Mesothelial cell of epicardium (in vitro differentiated cells): ENCODE measurements at places on chromosomes 16 and 17. TPM values are rescaled to one million over a fixed set of nuclear protein-coding genes. Genes with fewer than 3 reads are reported as not detected.

TM4SF5 gene
- total RNA-seq, result not detected in 3 replicates

KRTAP4-4 gene
- total RNA-seq, result not detected in 3 replicates

TEX14 gene
- 0.20 to 0.43 TPM (median 0.34 TPM) in 3 replicates for total RNA-seq

SCN4A gene
- total RNA-seq, result 0.14 to 0.60 TPM (median 0.51 TPM) in 3 replicates

RAB26 gene
- 1.1 to 1.5 TPM (median 1.3 TPM) in 3 replicates for total RNA-seq

RGS9 gene
- total RNA-seq, result 8.9 to 10.7 TPM (median 9.9 TPM) in 3 replicates

TBC1D3B gene
- 27.9 to 28.4 TPM (median 28.2 TPM) in 3 replicates for total RNA-seq

IGF2BP1 gene
- 225 to 227 TPM (median 227 TPM) in 3 replicates for total RNA-seq

IGSF6 gene
- not detected in 3 replicates for total RNA-seq

SULT1A1 gene
- 8.3 to 9.9 TPM (median 9.7 TPM) in 3 replicates for total RNA-seq

CHD9NB gene
- 0.29 to 0.44 TPM (median 0.43 TPM) in 3 replicates for total RNA-seq

EME1 gene
- total RNA-seq, result 7.8 to 11.6 TPM (median 10.3 TPM) in 3 replicates

TSNAXIP1 gene
- 4.4 to 4.8 TPM (median 4.4 TPM) in 3 replicates for total RNA-seq

NPIPA2 gene
- 11.2 to 17.9 TPM (median 11.5 TPM) in 3 replicates for total RNA-seq

GRIN2C gene
- total RNA-seq, result 0.16 to 0.29 TPM (median 0.18 TPM) in 3 replicates

WSCD1 gene
- 1.4 to 1.6 TPM (median 1.5 TPM) in 3 replicates for total RNA-seq

CD2BP2 gene
- 63.7 to 63.9 TPM (median 63.9 TPM) in 3 replicates for total RNA-seq

SPSB3 gene
- 49.6 to 51.4 TPM (median 50.0 TPM) in 3 replicates for total RNA-seq

RFFL gene
- total RNA-seq, result 15.8 to 19.8 TPM (median 16.7 TPM) in 3 replicates

SLC16A13 gene
- 10.4 to 10.7 TPM (median 10.7 TPM) in 3 replicates for total RNA-seq

MYCBPAP gene
- 5.1 to 6.5 TPM (median 6.1 TPM) in 3 replicates for total RNA-seq

TUBG1 gene
- total RNA-seq, result 35.0 to 42.9 TPM (median 38.4 TPM) in 3 replicates

SLC52A1 gene
- 0.20 to 0.54 TPM (median 0.38 TPM) in 3 replicates for total RNA-seq

ITGAD gene
- total RNA-seq, result not detected in 3 replicates

ZNF785 gene
- total RNA-seq, result 28.0 to 31.9 TPM (median 29.0 TPM) in 3 replicates

CNGB1 gene
- 0.07 to 0.27 TPM (median 0.14 TPM) in 3 replicates for total RNA-seq

EVI2B gene
- total RNA-seq, result not detected in 3 replicates

HOXB1 gene
- total RNA-seq, result 0.24 to 0.43 TPM (median 0.25 TPM) in 3 replicates

CCL4 gene
- total RNA-seq, result not detected in 3 replicates

TBC1D3G gene
- not detected in 3 replicates for total RNA-seq

ELOB gene
- total RNA-seq, result 192 to 200 TPM (median 195 TPM) in 3 replicates

DBNDD1 gene
- total RNA-seq, result 10.2 to 11.5 TPM (median 10.7 TPM) in 3 replicates

CENPX gene
- total RNA-seq, result 40.0 to 45.5 TPM (median 40.6 TPM) in 3 replicates

OTOP2 gene
- total RNA-seq, result not detected in 3 replicates

B9D1 gene
- total RNA-seq, result 20.9 to 26.2 TPM (median 22.2 TPM) in 3 replicates

GNG13 gene
- not detected in 3 replicates for total RNA-seq

HLF gene
- total RNA-seq, result 0.93 to 1.5 TPM (median 1.3 TPM) in 3 replicates

KRTAP4-9 gene
- not detected in 3 replicates for total RNA-seq

RBFOX1 gene
- total RNA-seq, result 0.11 to 1.2 TPM (median 0.67 TPM) in 3 replicates

DNAJA3 gene
- 34.7 to 37.7 TPM (median 35.3 TPM) in 3 replicates for total RNA-seq

RNF112 gene
- total RNA-seq, result 2.7 to 4.8 TPM (median 4.2 TPM) in 3 replicates

MGAT5B gene
- 0.47 to 1.0 TPM (median 0.78 TPM) in 3 replicates for total RNA-seq

ZG16 gene
- 0.11 to 0.20 TPM (median 0.20 TPM) in 3 replicates for total RNA-seq

ALOXE3 gene
- 0.09 to 0.13 TPM in 2 of 3 replicates, not detected in the other for total RNA-seq

ZMYND15 gene
- 0.78 to 0.93 TPM (median 0.81 TPM) in 3 replicates for total RNA-seq

MILR1 gene
- 0.40 to 0.54 TPM in 2 of 3 replicates, not detected in the other for total RNA-seq

CCDC154 gene
- 3.9 to 5.6 TPM (median 4.2 TPM) in 3 replicates for total RNA-seq

KRT14 gene
- total RNA-seq, result 0.45 TPM in 1 of 3 replicates, not detected in the others

ATP2A1 gene
- total RNA-seq, result 2.9 to 3.6 TPM (median 3.0 TPM) in 3 replicates

ZNF287 gene
- 11.5 to 13.9 TPM (median 13.3 TPM) in 3 replicates for total RNA-seq
